Upper lobe of left lung (tissue), 6 donors: ENCODE measurements at places on chromosomes 2 and 18. TPM values are rescaled to one million over a fixed set of nuclear protein-coding genes. Genes with fewer than 3 reads are reported as not detected.

CCL20 gene
- total RNA-seq: 0.66 TPM

SCN7A gene
- total RNA-seq: 55.0 TPM

PSD4 gene
- 49.8 TPM for total RNA-seq

FLACC1 gene
- total RNA-seq: 1.1 TPM

FAM228A gene
- total RNA-seq: 2.4 TPM

ZNF385B gene
- 50.3 TPM for total RNA-seq

SLC4A3 gene
- total RNA-seq: 2.6 TPM

SLC14A1 gene
- 6.8 TPM for total RNA-seq

GRCh38 chr2:119426396-119426675, 5.3 kb upstream of the TMEM37 start:
- peaks cover 60% of the 10 kb centered on the region for H3K4me1 ChIP-seq
- H3K36me3 ChIP-seq: no peaks in the 10 kb centered on the region

DNA sequence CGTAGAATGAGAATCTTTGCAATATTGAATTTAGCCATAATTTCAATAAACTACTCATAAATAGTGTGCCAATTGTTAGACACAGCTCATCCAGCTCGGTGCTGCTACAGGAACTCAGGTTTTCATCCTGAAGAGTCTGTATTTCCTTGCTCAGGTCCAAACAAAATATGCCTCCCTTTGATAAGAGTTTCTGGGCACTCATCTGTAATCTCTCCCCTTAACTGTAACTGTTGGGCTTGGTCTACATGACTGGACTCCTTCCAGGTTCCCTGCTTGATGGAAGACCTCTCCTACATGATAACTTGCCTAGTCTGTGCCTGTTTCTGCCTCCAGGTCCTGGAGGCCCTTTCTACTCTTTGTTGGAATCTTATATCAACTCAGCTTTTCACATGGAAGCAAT, 57.9 kb downstream of the GCA start:
- H3K27me3 ChIP-seq: no peaks in the 10 kb centered on the region
- H3K4me1 ChIP-seq: no peaks in the 10 kb centered on the region
- DNase-seq: no peak
- no peak overlapping the region for H3K4me3 ChIP-seq
- no peak overlapping the region for H3K27ac ChIP-seq

DNA sequence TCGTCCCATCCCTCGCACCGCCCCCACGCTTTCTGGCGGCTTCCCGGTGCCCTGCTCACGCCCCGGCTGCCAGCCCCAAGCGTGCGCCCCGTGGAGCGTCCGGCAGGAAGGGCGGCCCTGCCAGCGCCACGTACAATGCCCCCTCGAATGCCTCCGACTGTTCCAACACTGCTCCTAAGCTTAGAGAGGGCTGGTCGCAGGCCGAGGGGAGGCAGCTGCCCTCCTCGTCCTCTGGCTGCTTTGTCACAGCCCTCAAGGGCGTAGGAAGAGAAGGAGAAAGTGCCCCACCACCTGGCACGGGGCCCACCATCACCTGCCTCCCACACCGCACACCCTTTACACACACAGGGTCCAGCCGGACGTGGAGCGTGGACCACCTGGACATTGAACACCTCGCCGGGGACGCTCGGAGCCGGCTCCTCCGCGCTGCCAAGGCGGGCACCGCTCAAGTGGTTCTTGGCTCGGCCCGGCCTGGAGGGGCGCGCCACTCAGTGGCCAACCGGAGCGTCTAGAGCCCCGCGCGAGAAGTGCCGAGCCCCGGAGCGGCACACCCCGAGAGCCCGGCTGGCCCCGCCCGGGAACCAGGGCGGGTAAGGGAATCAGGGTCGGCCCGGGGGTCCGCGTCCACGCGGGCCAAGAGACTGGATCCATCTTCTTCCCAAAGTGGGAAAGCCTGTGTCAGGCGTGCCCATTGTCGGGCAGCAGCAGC, 830 bp downstream of the DNER start:
- peaks cover 22% of the 10 kb centered on the region for H3K4me1 ChIP-seq
- H3K27ac ChIP-seq: no peak overlapping the region
- no peak overlapping the region for H3K4me3 ChIP-seq
- peaks cover 36% of the 10 kb centered on the region for H3K27me3 ChIP-seq
- DNase-seq: no peak
- no peaks in the 10 kb centered on the region for H3K36me3 ChIP-seq

DNA sequence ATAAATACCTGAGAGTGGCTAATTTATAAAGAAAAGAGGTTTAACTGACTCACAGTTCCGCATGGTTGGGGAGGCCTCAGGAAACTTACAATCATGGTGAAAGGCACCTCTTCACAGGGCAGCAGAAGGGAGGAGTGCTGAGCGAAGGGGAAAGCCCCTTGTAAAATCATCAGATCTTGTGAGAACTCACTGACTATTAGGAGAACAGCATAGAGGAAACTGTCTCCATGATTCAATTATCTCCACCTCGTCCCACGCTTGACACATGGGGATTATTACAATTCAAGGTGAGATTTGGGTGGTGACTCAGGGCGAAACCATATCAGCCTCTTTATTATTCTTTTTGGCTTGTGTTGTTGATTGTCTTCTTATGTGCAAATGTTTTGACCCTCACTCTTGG, 76.2 kb downstream of the WDR7 start:
- no peak overlapping the region for H3K4me3 ChIP-seq
- no peaks in the 10 kb centered on the region for H3K4me1 ChIP-seq
- no peaks in the 10 kb centered on the region for H3K36me3 ChIP-seq

GRCh38 chr2:234289834-234290590, 206.9 kb downstream of the ARL4C start:
- H3K36me3 ChIP-seq: no peaks in the 10 kb centered on the region
- no peak for DNase-seq
- H3K4me3 ChIP-seq: no peak overlapping the region

GRCh38 chr18:57077005-57077765, 69.7 kb upstream of the BOD1L2 start:
- no peaks in the 10 kb centered on the region for H3K36me3 ChIP-seq
- no peak for DNase-seq
- no peaks in the 10 kb centered on the region for H3K4me1 ChIP-seq

- H3K4me3 ChIP-seq: no peak overlapping the region
- no peaks in the 10 kb centered on the region for H3K4me1 ChIP-seq
- H3K36me3 ChIP-seq: no peaks in the 10 kb centered on the region
- H3K27ac ChIP-seq: no peak overlapping the region
- H3K27me3 ChIP-seq: no peaks in the 10 kb centered on the region
These were observed 444.9 kb upstream of the MAP2 start for GRCh38 chr2:208978946-208979345.

DNA sequence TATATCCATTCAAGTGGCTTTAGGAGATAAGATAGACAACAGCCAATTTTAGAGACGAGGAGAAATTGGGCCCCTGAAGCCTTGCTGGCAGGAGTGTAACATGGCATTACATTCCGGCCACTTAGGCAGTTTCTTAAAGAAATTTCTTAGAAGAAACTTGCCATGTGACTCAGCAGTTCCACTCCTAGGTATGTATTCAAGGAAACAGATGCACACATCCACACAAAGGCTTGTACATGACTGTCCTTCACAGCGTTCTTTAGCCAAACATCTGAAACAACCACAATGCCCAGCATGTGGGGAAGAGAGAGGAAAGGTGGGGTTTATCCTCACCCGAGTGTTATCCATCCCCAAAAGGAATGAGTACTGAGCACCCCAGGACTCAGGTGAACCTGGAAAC, 107.1 kb downstream of the NFATC1 start:
- H3K27ac ChIP-seq: no peak overlapping the region
- H3K36me3 ChIP-seq: no peaks in the 10 kb centered on the region
- H3K4me3 ChIP-seq: no peak overlapping the region
- H3K27me3 ChIP-seq: no peaks in the 10 kb centered on the region

DNA sequence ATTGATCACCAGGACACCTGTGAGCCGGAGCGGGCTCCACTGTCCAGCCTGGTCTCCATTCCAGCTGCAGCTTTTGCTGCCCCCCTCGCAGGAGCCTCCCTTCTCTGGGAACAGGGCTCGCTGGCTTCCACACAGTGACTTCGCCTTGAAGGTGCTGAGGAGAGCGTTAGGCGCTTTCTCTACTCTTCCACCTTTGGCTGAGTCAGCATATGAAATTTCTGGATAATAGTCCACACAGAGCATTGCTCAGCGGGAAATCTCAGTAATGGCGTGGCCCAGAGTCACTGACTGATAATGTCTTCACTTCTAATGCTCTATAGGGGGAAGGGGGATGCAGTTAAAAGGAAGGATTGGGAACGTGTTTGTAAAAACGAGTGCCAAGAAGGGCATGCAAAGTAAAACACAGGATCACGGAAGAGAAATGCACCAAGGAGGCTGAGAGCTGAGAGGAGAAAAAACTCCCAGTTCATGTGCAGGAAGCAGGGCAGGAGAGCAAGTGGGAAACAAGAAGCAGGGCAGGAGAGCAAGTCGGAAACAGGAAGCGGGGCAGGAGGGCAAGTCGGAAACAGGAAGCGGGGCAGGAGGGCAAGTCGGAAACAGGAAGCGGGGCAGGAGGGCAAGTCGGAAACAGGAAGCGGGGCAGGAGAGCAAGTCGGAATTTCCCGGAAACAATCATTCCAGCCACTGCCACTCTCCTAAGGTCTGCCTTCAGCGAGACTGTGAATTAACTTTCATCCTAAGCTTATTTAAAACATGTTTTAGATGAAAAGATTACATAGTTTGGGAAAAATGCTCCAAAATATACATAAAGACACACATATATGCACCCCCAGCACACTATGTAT, 77.7 kb downstream of the MYT1L start:
- H3K27ac ChIP-seq: no peak overlapping the region
- no peaks in the 10 kb centered on the region for H3K27me3 ChIP-seq
- DNase-seq: no peak
- H3K4me1 ChIP-seq: no peaks in the 10 kb centered on the region

- peak overlapping the region; percentile 91 for H3K4me3 ChIP-seq
- H3K27me3 ChIP-seq: no peaks in the 10 kb centered on the region
- no peaks in the 10 kb centered on the region for H3K36me3 ChIP-seq
- no peak for DNase-seq
- peaks cover 16% of the 10 kb centered on the region for H3K4me1 ChIP-seq
These were observed 787 bp upstream of the ADGRF3 start for GRCh38 chr2:26347286-26347865.

DNA sequence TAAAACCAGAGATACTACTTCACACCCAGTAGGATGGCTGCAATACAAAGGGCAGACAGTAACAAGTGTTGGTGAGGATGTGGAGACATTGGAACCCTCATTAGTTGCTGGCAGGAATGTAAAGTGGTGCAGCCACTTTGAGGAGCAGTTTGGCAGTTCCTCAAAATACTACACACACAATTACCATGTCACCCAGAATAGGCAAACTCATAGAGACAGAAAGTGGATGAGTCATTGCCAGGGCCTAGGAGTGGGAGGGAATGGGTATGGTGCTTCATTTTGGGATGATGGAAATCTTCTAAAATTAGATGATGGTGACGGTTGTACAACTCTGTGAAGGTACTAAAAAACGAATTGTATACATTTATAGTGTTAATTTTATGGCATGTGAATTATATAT, 54.8 kb downstream of the ATP9B start:
- H3K4me1 ChIP-seq: no peaks in the 10 kb centered on the region
- H3K4me3 ChIP-seq: no peak overlapping the region
- H3K27ac ChIP-seq: no peak overlapping the region

DNA sequence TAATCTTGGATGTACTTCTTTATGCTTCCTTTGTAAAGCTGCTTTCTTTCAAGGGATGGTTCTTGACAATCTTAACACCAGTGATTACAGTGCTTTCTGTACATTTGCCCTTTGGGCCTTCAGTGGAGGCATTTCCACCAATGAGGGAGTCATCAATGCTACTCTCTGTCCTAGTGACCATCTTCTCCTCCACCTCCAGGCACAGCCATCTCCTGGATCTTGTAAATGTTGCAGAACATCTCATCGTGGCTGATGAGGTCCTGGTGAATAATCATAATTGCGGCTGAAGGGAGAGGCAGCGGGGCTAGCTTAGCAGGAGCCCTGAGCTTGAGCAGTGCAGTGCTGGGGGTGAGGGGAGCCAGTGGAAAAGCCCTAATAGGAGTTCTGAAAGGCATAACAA, 32.5 kb downstream of the IDH1 start:
- H3K36me3 ChIP-seq: no peaks in the 10 kb centered on the region
- H3K27ac ChIP-seq: no peak overlapping the region
- no peaks in the 10 kb centered on the region for H3K4me1 ChIP-seq
- DNase-seq: no peak
- H3K27me3 ChIP-seq: no peaks in the 10 kb centered on the region

GRCh38 chr18:74582642-74583041, 15.0 kb upstream of the ZNF407 start:
- H3K36me3 ChIP-seq: no peaks in the 10 kb centered on the region
- H3K4me1 ChIP-seq: no peaks in the 10 kb centered on the region
- no peak for DNase-seq
- H3K27me3 ChIP-seq: no peaks in the 10 kb centered on the region

GRCh38 chr18:50055488-50055887, 139.5 kb downstream of the MYO5B start:
- no peak overlapping the region for H3K4me3 ChIP-seq
- H3K4me1 ChIP-seq: no peaks in the 10 kb centered on the region
- DNase-seq: no peak
- no peaks in the 10 kb centered on the region for H3K27me3 ChIP-seq
- H3K36me3 ChIP-seq: no peaks in the 10 kb centered on the region

- H3K4me3 ChIP-seq: no peak overlapping the region
- DNase-seq: no peak
- no peaks in the 10 kb centered on the region for H3K36me3 ChIP-seq
- H3K27ac ChIP-seq: no peak overlapping the region
These were observed 312.0 kb upstream of the ETAA1 start for GRCh38 chr2:67085146-67085545.

DNA sequence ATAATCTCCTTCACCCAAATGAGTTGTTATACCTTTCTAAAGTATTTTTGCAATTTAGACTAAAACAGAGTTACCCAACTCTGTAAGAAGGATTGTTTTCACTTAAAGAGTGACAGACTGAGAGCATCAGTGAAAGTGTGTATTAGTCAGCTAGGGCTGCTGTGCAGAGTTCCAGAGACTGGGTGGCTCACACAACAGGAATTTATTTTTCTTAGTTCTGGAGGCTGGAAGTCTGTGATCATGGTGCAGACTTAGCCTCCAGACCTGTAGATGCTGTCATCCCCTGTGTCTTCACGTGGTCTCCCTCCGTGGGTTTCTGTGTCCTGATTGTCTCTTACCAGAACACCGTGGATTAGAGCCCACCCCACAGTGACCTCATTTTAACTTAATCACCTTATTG, 40.0 kb downstream of the BCL2L11 start:
- H3K36me3 ChIP-seq: peaks cover 8% of the 10 kb centered on the region
- DNase-seq: no peak
- H3K27me3 ChIP-seq: no peaks in the 10 kb centered on the region
- H3K4me1 ChIP-seq: peaks cover 17% of the 10 kb centered on the region

DNA sequence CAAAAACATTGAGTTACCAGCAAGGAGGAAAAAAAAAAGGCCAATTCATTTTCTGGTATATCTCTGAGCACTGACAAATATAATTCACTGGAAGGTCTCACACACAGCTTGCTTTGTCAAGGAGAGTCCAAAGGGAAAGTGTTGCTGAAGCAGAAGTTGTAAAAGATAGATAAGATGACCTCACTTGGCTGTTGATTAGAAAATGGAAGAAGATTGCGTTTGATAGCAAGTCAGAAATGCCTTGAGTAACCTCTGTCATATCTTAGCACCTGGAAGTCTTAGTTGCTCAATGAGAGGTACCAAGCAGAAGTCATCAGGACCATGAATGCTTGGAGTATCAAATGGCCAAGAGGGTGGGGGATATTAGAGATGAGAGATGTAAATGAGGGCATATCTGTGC, 105.2 kb downstream of the FSHR start:
- no peaks in the 10 kb centered on the region for H3K4me1 ChIP-seq
- H3K27ac ChIP-seq: no peak overlapping the region
- DNase-seq: no peak
- H3K36me3 ChIP-seq: no peaks in the 10 kb centered on the region
- no peak overlapping the region for H3K4me3 ChIP-seq

GRCh38 chr2:66789741-66790140, 354.8 kb downstream of the MEIS1 start:
- H3K27ac ChIP-seq: no peak overlapping the region
- no peaks in the 10 kb centered on the region for H3K27me3 ChIP-seq
- H3K4me1 ChIP-seq: no peaks in the 10 kb centered on the region
- no peaks in the 10 kb centered on the region for H3K36me3 ChIP-seq
- no peak for DNase-seq
